Left lobe of liver (tissue), 2 donors: ENCODE measurements at places on chromosomes 3 and 15.
A peak's percentile ranks its signal among the peaks of the same experiment; 100 is the strongest.

GRCh38 chr3:110243081-110243480, 828.5 kb upstream of the NECTIN3 start:
- DNase-seq: no peak

GRCh38 chr3:159987291-159987711, 1.3 kb upstream of the IL12A start:
- no peak for DNase-seq

DNA sequence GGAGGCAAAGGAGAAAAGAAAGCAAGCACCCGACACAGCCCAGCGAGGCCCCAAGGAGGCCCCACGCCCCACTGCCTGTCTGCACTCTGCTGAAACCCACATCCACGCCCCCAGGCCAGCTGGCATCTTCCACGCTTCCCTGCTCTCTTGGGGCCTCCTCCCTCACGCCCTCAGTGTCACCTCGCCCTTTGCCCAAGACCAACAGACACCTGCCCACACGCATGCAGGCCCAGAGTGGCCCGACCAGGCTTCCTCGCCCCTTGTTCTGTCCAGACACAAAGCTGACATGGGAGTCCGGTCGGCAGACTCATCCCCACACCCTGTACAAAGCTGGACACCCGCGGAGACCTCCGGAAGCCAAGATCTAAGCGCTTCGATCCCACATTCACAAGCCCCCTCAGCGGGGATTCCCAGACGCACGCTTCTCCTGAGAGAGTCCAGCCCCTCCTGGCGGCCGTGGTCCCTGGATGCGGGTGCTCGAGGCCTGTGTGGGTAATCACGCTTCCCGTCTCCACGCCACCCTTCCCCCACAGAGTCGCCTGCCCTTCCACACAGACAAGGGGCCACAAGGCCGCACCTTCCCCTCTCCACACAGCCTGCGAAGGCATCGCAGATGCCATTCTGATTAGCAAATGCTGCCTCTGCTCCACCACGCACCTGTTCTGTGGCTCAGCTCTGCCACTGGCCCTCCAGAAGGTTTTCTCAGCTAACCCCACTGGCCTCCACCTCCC, 176.6 kb downstream of the XXYLT1 start:
- no peak for DNase-seq

DNA sequence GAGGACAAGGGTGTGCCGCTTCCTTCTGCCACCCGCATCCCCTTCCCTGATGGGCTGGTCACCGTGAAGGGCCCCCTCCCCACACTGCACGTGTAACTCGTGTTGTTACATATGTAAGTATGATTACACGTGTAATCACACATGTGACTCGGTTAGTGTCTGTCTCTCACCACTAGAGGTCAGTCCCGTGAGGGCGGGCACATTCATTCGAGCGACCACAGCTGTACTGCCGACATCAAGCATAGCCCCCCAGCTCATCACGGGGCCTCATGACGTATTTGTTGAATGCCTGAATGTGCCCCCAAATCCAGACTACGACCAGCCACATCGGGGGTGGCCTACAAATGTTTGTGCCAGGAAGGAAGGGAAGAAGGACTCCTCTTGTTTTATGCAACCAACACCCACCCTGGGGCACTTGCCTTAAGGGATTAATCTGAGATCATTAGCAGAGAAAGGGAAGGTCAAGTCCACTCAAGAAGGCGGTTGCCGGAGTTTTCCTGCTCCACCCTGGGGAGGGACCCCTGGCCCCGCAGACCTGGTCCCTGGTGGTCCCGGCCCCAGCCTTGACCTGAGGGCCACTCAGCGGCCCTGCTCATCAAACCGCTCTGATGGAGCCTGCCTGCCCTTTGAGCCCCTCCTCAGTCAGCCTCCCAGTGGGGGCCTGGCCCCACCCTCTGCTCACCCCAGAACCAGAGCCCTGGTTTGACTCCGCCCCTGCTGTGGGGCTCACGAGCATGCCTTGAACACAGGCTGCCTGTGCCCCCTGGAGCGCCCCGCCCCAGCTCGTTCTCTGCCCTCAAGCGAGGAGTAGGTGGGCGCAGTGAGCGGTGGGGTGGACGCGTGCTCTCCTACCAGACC, 52.8 kb downstream of the RGMA start:
- no peak for DNase-seq

DNA sequence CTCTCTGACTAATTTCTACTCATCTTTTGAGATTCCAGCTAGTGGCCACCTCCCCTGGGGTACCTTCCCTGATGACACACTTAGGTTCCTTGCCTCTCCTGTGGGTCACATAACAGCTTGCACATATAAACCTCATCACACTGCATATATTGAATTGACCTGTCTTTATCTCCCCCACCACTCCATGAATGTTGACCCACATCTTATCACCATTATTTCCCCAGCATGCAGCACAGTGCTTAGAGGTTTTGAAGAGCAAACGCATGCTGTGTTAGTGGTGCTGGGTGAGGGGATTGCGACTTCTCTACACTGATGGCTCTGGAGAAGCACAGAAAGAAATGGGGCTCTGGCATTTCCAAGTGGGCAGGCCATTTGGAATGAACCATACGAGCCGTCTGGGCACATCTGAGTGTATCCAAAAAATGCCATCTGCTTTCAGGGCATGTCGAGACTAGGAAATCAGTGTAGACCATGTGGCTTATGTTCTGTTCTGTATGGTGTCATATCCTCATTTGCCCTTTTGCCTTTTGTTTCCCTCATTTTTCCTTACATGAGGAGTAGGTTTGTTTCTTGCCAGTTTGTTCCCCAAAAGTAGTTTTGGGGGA, 333.2 kb upstream of the TRIM42 start:
- DNase-seq: no peak

GRCh38 chr3:62496503-62496902, 123.2 kb upstream of the FEZF2 start:
- no peak for DNase-seq

GRCh38 chr15:63041974-63042876, at the start of gene TPM1:
Gene TPM1, plus strand, starts transcription at chr15:63042747. Its CDS starts 83 bp downstream, at chr15:63042830.
- DNase-seq: peak; percentile 54

DNA sequence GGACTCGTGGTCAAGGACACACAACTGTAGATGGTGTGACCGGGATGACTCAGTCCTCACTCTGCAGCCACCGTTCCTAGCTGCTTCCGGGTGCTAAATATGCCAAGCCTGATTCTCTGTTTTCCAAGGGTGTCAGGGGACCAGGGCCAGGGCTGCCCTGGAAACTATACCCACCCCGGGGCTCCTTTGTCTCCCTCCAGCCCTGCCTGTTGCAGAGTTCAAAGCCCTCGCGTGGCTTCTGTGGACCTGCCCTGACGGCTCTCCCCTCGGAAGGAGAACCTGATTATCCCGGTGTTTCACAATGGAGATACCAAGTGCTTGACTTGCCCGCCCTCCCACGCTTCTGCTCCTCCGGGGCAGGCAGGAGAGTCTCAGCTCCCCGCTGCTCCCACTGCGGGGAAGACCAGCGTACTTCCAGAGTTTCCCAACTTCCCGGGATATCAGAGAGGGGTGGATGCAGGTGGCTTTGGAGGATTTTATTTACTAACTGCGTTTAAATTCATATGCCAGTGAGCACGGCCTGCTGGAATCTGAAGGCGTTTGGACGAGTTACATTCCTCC, 125.0 kb downstream of the ASB7 start:
- DNase-seq: no peak

DNA sequence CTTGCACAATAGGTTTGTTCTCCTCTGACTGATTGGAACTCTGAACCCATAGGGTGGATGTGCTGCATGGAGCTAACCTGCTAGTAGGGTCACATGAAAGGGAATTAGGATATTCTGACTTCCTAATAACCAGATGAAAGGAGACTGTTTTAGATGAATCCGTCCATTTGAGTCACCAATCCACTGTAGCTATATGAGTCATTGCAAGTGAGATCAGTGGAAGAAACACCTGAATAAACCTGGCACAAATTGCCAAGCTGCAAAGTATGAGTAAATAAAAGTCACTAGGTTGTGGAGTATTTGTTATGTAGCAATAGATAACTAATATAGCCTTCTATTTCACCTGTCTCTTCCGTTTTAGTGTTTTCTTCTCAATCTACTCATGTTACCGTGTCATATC, 584.4 kb downstream of the PDCD6IP start:
- no peak for DNase-seq

DNA sequence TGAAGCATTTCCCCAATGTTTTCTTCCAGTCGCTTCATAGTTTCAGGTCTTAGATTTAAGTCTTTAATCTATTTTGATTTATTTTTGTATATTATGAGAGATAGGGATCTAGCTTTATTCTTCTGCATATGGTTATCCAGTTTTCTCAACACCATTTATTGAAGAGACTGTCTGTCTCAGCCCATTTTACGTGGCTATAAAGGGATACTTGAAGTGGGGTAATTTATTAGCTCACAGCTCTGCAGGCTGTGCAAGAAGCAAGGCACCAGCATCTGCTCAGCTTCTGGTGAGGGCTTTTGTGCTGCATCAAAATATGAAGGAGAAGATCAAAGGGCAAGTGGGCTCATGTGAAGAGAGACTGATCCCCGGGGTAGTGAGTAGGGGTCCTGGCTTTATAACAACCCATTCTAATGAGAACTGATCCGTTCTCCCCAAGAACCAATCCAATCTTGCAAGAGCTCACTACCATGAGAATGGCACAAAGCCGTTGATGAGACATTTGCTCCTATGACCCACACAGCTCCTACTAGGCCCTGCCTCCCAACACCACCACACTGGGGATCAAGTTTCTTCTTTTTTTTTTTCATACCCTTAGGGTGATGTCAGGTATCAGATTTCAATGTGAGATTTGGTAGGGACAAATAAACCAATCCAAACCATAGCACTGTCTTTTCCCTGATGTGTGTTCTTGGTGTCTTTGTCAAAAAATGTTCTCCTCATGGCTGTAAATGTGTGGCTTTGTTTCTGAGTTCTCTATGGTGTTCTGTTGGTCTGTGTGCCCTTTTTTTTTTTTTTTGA, 63.2 kb downstream of the IQGAP1 start:
- DNase-seq: no peak

GRCh38 chr3:82261013-82261412, 499.6 kb upstream of the GBE1 start:
- no peak for DNase-seq

DNA sequence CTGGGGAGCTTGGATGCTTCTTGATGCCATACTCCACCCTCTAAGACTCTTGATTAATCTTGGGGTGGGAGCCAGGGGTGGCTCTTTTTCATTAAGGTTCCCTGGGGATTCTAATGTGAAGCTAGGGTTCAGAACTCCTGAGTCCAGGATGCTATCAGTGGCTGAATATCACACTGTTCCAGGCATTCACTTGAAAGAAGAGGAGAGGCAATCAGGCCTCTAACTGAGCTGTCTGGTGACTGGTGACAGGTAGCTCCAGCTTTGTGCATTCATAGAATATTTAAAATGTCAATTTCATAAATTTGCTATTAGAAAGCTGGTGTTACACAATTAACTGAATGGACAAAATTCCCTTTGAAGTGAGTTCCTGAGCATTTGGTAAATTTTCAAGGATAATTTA, 139.0 kb downstream of the CHDH start:
- no peak for DNase-seq

- DNase-seq: peak; percentile 47
Observed at GRCh38 chr15:85379403-85380131, 836 bp upstream of the AKAP13 start.

- no peak for DNase-seq
Observed at GRCh38 chr3:27568393-27568792, 84.2 kb upstream of the SLC4A7 start.

- DNase-seq: no peak
Observed at GRCh38 chr3:176663837-176664831, 533.1 kb downstream of the TBL1XR1 start.

DNA sequence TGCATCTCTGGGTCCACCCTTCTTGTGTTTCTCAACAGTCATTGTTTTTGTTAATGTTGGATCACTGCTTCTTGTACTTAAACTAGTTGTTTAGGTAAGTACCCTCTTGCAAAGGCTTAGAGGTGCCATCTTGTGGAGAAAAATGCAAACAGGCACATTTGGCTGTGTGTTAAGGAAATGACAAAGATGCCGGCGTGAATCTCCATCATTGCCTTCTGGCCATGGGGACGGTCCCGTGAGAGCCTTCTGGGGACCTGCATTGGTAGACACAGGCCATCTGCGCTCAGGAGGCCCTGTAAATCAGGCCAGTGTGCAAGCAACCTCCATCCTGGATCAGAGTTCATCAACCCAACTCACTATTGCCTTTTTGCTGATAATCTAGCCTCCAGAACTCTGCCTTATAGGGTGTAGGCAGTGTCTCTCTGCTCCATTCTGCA, 158.6 kb upstream of the NR2E3 start:
- DNase-seq: no peak

DNA sequence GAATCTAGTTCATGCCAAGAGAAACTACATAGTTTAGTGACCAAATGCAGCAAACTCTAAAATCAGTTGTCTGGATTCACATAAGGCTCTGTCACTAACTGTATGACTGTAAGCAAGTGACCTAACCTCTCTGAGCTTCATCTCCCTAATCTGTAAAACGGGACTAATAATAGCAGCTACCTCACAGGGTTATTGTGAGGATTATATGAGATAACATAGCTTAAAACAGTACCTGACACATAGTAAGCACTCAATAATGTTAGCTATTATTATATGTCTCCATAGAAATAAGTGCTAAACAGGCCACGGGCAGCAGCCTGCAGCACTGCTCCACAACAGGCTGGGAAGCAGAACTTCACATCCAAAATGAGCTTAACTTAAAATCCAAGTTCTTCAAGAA, 30.2 kb downstream of the NPTN start:
- DNase-seq: no peak

DNA sequence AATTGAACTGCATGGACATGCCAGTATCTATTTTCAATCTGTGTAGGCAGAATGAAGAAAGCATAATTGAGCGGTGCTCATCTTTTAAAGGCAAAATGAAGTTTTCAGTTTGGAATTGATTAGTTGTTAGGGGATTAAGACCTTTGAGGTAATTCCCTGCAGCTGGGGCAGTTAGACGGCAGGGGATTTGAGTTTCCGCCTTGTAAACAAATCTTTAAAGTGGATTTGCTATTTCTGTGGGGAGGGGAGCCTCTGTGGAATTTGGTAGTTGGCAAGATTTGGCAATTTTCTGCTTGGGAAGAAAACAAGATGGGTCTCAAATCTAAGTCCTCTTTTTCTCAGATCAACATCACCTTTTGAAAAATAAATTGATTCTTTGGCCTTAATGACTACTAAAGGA, 212.5 kb upstream of the CNTN6 start:
- DNase-seq: no peak
